ENCODE measurements at places on chromosomes 16 and 17.

DNA sequence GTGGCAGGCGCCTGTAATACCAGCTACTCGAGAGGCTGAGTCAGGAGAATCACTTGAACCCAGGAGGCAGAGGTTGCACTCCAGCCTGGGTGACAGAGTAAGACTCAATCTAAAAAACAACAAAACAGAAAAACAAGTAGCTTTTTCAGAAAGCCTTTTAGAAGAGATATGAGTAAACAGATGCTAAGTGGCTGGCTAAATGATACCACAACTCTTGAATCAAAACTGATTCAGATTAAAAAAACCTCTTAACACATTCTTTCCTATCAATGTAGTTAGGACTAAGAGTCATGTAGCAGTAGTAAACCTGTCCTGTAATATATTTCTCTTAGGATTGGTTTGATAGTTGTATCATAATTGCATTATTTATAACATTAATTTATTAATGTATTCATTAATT, 23.0 kb downstream of the PPM1D start:
- DNase-seq = no peak

DNA sequence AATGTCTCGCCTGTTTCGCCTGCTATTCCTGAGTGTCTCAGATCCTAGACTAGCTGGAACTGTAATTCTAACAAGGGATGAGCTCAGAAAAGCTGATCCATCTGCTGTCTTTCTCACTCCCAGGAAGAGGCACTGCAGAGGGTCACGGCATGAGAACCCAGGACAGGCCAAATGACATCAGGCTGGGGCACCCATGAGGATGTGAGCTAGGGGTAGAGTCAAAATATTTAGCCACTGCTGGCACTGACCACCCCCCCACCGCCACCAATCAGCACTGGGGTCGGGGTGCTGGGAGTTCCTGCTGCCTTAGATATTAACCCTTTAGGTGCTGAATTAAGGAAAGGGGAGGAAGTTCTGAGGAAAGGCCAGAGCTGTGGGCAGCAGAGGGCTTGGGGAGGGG, 112.4 kb downstream of the IRX3 start:
- DNase-seq = no peak

- no peak for DNase-seq
Observed at GRCh38 chr16:66538910-66539309, 11.0 kb downstream of the TK2 start.

- no peak for DNase-seq
Observed at GRCh38 chr17:13525876-13526275, 75.9 kb downstream of the HS3ST3A1 start.

DNA sequence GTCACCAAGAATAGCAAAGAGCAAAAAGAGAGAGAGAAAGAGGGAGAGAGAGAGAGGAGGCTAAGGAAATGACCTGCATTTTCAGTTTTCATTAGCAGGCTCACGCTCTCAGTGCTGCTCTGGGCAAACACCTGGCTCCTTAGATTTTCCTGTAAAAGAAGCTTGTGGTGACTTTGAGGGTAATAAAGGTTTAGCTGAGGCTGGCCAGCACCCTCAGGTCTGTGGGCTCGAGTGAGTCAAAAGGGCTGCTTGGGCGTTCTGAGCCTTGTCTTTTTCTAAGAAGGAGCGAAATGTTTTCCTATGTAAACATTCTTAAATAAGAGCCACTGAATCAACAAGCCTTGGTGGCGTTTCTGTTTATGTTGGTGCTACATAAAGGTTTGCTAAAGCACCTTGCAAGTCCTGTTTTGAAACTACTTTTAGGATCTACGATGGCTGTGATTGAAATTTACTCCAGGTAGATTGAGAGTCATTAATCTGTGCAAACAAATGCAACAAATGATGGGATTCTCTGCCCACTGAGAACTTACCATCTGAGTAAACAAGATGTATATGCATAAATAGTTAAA, 38.8 kb downstream of the SHISA6 start:
- no peak for DNase-seq

- no peak for DNase-seq
Observed at GRCh38 chr16:69618307-69618706, 52.5 kb downstream of the NFAT5 start.

DNA sequence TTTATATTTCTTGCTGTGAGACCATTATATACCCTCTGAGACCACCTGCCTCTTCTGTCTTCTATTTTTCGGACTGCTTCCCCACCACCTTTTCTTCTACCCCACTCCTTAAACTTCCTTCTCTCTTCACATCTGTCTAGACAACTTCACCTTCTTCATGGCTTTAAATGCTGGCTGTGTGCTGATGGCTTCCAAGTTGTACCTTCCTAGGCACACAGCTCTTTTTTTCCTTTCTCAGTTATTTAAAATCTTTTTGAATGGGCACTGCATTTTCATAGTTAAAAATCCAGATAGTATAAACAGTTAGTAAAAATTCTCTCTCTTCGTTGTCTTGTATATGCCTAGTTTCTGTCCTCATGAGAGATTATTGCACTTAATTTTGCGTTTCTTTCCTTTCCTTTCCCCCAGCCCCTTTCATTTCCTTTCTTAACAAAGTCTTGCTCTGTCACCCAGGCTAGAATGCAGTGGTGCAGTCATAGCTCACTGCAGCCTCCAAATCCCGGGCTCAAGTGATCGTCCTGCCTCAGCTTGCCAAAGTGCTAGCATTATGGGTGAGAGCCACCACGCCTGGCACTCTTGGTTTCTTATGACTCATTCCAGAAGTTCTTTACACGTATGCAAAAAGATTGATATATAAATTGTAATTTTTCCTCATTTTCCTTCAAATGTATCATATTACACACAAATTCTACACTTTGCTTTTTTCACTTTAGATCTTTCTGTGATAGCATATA, 114.3 kb downstream of the NPIPB5 start:
- DNase-seq = no peak

DNA sequence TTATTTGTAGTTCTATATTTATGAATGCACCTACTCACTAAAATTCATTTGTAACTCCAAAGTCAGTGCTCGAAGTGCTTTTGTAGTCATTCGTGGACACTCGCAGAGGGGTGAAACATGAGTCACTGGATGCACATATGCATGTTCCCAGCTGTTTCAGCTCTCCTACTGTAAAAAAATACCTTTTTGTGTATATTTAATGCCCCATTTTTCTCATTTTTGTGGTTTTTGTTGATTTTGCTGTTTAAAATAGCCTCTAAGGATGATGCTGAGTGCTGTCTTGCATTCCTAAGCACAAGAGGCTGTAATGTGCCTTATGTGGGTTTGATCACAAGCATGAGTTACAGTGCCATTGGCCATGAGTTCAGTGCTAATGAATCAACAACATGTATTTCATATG, 30.6 kb downstream of the CENPV start:
- no peak for DNase-seq

DNA sequence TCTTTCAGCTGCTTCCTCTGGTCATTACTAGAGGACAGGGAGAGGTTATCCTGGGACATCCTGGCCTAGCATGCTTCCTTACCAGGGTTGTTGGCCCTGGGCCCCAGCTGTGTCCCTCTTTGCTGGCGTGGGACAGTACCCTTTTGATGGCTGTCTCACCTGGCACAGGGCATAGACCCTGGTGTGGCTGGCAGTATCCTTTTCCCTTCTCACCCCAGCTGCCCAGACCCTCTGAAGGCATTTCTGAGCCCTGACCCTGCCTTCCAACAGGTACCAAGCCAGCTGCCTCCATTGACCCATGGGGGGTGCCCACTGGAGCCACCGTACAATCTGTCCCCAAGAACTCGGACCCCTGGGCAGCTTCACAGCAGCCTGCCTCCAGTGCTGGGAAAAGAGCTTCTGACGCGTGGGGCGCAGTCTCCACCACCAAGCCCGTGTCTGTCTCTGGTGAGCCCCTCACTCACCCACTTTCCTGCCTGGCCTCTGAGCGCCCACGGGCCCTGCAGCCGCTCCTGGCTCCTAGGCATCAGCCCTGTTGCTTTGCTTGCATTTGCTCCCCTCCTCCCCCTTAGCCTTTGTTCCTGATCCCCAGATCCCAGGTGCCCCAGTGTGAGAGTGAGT, 34.0 kb downstream of the B9D1 start:
- no peak for DNase-seq

DNA sequence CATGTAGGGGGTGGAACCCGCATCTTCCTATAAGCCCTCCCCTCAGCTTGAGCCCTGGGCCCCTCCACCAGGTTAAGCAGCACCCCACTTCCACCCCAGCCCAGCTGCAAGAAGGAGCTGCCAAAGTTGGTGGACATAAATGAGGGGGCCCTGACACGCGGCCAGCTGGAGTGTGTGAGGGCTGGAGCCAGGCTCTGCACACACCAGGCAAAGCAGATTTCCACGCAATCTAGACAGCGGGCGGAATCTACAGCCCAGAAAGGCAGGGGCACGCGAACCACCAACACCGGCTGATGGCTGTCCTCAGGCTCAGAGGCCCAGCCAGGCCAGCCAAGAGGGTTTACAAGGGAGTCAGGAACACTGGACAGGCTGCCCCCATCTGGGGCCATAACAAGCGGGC, 171.2 kb downstream of the ZNF423 start:
- DNase-seq = no peak

DNA sequence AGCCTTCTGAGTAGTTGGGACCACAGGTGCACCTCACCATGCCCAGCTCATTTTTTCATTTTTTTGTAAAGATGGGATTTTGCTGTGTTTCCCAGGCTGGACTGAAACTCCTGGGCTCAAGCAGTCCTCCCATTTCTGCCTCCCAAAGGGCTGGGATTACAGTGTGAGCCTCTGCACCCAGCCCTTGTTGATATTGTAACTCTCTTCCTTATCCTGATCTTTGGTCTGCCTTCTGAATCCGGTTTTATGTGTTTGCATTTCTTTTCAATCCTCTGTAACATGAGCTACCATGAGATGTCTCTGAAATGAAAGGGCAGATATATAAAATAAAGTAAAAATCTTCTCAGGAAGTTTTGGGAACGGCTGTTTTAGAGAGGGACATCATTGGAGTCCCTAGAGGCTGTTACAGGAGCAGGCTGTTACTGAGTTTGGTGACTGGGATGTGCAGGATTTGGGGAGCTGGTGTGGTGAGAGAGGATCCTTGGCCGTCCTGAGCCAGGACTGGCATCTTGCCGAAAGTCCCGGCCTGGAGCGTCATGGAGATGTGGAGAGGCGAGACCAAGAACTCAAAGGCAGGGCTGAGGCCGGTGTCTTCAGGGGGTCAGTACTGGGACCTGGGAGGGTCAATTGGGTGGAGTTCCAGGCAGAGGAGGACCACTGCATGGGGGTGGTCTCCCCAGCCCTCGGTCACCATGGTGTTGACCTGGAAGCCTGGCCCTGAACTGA, 39.4 kb downstream of the ATP2C2 start:
- no peak for DNase-seq

GRCh38 chr16:75379911-75380847, 53.1 kb downstream of the CFDP1 start:
- DNase-seq = peak; percentile 37

GRCh38 chr17:82921426-82921825, 81.6 kb upstream of the ZNF750 start:
- DNase-seq = no peak

DNA sequence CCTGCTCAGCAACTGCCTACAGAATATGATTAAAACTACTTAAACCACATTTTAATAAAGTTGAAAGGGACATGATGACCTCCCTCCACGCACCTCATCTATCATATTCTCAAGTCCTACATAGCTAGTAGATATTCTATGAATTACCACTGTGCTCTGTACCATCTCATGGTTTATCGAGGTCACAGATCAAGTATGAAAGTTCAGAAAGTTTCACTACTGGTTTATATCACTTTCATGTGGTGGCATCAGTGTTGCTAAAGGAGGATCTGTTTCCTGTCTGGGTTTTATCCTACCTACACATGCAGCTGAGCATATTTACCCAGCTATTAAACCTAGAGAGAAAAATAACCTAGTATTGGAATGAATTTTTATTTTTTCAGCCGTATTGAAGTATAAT, 214.9 kb upstream of the MON1B start:
- DNase-seq = no peak

DNA sequence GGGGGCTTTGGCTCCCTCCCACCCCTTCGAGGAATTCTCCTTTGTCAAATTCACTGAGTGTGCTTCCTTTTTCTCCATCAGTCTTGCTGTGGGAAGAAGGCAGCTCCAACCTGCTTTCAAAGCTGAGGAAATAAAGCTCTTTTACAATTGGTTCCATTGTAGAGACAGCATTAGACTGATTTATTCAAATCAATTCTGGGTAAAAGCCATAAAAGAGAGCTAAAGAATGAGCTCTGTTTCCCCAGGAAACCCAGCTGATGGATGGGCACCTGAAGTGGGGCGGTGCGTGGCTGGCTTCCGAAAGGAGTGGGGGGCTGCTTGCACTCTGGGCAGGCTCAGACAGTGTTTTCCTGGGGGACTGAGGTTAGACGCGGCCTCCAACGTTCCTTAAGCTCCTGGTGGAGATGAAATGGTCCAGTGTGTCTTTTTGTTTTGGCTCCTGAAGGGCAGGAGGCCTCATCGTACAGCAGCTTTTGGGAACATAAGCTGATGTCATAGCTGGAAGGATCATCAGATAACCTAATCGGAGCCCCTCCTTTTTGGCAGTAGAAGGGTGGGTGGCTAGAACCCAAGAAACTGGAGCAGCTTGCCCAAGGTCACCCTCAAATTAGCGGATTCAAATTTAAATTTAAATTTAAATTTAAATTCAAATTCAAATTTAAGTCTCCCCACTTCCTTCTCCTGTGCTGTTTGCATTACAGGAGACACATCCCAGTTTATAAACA, 128.5 kb upstream of the EEF2KMT start:
- no peak for DNase-seq

- DNase-seq = no peak
Observed at GRCh38 chr16:2952679-2953078, 11.4 kb upstream of the KREMEN2 start.

DNA sequence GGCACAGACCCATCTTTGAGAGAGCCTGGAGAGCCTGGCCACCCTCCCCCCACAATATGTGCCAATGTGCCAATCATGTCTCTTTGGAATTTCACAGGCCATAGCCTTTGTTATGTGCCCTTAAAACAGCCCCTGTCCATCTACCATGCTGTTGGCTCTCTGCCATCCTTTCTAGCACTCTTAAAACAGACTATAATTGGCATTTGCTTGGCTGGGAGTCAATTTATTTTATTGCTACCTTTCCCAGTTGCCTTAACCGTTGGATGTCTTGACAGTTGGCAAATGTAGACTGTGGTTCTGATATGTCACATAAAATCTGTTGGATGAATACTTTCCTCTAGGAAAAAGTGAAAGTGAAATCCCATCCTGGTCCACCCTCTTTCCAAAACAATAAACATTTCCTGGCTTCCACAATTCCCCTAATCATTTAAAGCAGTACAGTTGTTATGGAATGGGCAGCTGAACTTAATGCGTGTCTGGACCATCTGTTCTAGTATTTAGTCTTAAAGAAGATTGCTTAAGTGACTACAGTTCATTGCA, 394.0 kb downstream of the KCNJ2 start:
- no peak for DNase-seq

DNA sequence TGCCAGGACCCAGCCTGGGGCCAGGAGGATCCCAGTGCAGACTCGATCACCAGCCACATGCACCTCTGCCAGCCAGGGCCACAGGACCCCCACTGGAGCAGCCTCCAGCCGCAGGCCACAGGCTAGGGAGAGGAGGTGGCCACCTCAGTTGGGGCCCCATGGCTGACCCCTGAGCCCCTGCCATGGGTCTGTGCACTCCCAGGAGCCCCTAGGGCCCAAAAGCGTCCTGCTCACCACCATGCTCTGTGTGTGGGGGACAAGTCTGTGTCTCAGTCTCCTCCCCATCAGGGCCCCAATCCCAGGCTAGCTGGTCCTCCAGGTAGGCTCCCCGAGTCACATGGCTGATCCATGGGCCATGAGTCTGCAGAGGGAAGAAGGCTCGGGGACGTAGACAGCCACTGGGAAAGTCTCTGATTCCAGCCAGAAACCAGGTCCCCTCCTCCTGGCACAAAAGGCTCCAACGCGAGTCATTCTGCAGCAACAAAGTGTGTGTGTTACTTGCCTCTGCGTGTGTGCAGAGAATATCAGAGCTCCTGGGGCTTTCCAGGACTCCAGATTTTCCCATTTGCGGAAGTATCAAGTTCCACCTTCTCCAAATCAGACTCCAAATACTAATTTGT, 6.1 kb upstream of the PRSS8 start:
- no peak for DNase-seq
